Keratinocyte (primary cell): ENCODE measurements at places on chromosomes 4 and X.

DNA sequence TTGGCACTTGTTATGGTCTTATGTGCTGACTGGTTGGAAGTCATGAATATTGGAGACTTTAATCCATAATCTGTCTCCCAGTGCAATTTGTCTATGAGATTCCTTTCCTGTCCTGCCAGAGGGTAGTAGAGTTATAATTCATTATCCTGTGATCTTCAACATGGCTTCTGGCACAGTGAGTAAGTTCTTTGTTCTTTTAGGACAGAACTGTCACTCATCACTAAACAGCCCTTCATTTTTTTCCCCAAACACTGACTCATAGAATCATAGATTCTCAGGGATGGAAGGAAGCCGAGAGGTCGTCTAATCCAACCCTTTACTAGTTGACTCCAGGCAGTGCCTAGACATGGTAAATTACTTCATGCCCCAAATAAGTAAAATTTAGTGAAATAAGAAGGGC lies 78.4 kb downstream of the LUZP4 start:
- DNase-seq, result no peak

DNA sequence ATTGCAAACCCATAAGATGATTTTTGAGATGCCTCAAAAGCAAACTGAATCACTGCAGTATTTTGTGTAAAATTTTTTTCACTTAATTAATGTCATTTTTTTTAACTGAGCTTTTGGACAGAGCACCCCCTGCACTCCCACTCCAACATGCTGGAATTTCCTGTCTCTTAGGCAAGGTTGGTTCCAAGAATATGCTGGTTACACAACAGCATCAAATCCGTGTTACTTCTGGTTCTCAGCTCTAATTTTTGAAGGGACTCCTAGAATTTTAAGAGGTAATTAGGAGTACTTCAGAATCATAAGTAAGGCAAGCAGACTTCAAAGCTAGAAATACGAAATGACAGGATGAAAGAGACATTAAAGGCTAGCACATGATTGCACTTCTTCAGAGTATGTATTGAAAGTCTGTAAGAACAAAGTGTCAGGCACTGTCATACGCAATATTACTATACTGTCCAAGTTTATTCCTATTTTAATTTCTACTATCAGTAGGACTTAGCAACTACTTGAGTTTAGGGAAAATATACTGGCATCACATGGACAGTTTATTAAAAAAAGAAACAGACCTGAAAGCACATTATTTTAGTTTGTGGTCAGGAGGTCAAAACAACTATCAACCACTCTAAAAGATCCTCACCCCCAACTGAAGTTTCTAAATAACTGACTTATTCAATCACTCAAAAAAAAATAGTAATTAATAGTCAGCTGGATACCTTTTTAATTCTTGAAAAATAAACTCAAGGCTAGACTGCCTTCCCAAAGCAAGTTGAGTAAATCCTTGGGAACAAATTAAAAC lies 1.6 kb upstream of the JCHAIN start:
- no peak for DNase-seq

- DNase-seq, result no peak
Observed at GRCh38 chr4:148530114-148530513, 87.9 kb upstream of the NR3C2 start.

GRCh38 chrX:154321594-154321993 lies 26.0 kb downstream of the TKTL1 start:
- no peak for DNase-seq
